RWPE2 (cell line): ENCODE measurements at places on chromosomes 4 and X.

DNA sequence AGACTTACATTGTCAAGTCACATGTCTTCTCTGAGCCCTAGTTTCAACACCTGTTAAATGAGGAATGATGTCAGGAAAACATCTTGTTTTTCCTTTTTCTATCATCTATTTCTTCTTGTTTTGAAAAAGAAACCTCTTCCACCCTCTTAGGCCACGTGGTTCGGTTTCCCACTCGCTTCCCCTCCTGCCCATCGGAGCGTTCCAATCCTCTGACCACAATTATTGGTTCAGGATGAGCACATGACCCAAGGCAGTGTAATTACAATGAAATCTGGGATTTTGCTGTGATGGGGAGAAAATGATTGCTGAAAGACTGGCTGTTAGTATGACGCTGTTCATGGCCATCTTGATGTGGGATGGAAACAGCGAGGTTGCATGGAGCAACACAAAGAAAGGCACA lies 186.7 kb downstream of the UNC5C start:
- DNase-seq = no peak

DNA sequence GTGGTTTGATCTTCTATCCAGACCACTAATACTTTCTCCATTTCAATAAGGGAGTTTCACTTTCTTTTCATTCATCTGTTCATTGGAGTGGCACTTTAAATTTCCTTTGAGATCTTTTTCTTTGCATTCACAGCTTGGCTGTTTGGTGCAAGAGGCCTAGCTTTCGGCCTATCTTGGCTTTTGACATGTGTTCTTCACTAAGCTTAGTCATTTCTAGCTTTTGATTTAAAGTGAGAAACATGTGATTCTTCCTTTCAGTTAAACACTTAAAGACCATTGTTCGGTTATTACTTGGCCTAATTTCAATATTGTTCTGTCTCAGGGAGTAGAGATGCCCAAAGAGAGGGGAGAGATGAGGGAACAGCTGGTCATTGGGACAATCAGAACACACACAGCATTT lies 24.3 kb downstream of the CXCL13 start:
- DNase-seq = no peak

DNA sequence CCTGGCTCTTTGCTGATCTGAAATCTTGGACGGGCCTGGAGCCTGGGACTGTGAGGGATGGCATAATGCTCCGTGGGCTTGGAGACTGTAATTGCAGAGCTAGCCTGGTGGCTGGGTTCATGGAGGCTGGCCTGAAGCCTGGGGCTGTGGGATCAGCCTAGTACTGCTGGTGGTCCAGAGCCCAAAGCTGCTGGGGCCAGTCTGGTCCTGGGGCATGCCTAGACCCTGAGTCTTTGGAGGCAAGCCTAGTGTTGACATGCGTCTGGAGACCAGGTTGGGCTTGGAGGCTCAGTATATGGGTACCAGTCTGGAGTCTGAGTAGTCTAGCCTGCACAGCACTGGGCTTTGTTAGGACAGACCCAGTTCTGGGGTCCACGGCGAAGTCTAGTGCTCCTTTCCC lies 172.0 kb upstream of the ZC4H2 start:
- no peak for DNase-seq

GRCh38 chrX:81201071-81201470 lies 642 bp downstream of the HMGN5 start:
- no peak for DNase-seq
